ENCODE measurements at places on chromosomes 7 and 10. TPM values are rescaled to one million over a fixed set of nuclear protein-coding genes. Genes with fewer than 3 reads are reported as not detected.

The TRIM56 gene
- total RNA-seq, result 25.9 TPM

GRCh38 chr7:55335151-55335550 is 30.0 kb upstream of the LANCL2 start:
- no peak for DNase-seq
- no peak overlapping the region for H3K4me3 ChIP-seq
- no peaks in the 10 kb centered on the region for H3K36me3 ChIP-seq

The NPC1L1 gene
- total RNA-seq, result 0.15 TPM

- no peaks in the 10 kb centered on the region for H3K4me1 ChIP-seq
- DNase-seq, result no peak
- H3K4me3 ChIP-seq, result no peak overlapping the region
- no peaks in the 10 kb centered on the region for H3K27me3 ChIP-seq
- no peaks in the 10 kb centered on the region for H3K36me3 ChIP-seq
- H3K27ac ChIP-seq, result no peak overlapping the region
Observed at GRCh38 chr10:129330211-129330610, 136.8 kb upstream of the MGMT start.

DNA sequence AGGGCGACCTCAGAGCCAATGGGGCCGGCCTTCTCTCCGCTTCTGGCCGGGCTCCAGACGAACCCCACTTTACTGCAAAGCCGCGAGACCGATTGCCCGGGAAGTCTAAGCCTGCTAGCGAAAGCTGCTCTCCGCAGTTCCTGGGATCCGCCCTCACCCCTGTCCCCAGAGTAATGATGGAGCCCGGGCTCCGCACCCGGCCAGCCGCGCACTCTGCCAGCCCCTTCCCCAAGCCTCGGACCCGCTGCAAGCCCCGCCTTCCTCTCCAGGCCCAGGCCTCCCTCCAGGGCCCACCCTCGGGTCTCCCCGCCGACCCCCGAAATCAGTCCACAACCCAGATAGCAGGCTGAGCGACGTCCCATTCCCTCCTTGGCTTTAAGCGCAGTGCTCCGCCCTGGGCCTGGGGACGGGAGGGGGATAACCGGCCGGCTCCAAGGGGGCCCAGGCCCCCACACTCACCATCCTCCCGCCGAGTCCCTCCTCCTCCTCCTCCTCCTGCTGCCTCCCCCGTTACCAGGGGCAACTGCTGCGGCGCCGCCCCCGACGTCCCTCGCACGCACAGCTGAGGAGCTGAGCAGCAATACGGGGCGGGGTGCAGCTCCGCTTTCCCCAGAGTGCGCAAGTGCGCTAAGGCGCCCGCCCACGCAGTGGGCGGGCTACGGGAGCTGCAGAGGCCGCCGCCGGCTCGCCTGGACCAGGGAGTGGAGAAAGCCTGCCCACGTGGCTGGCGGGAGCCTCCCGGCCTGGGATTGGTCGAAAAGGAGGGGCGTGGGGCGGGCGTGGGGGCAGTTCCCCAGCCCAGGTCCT is at the start of gene ARL3:
ARL3 (minus strand) TSS at position 584 of the 807 bp plus-strand sequence; CDS start at position 462, 122 bp downstream.
- DNase-seq, result peak; percentile 98
- no peaks in the 10 kb centered on the region for H3K36me3 ChIP-seq
- peak within 1 kb of the TSS; percentile 95 for H3K4me3 ChIP-seq
- peak within 1 kb of the TSS; percentile 77 for H3K27ac ChIP-seq
- H3K4me1 ChIP-seq, result peaks cover 18% of the 10 kb centered on the region

DNA sequence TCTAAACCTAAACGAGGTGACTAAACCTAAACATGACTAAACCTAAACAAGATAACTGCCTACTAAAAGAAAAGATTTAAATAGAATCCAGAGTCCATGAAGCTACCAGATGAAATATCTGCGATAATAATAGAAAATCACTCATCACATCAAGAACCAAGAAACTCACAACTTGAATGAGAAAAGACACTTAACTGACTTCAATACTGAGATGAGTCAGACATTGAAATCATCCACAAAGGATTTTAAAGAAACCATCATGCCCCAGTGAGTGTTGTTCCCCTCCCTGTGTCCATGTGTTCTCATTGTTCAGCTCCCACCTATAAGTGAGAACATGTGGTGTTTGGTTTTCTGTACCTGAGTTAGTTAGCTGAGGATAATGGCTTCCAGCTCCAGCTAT is 416.0 kb downstream of the CALN1 start:
- no peaks in the 10 kb centered on the region for H3K36me3 ChIP-seq
- H3K27me3 ChIP-seq, result no peaks in the 10 kb centered on the region
- no peaks in the 10 kb centered on the region for H3K4me1 ChIP-seq
- H3K27ac ChIP-seq, result no peak overlapping the region

The TAS2R41 gene
- not detected for total RNA-seq

The OR2A7 gene
- total RNA-seq, result 8.1 TPM

The ANKRD16 gene
- 9.4 TPM for total RNA-seq

The ACSM6 gene
- not detected for total RNA-seq

DNA sequence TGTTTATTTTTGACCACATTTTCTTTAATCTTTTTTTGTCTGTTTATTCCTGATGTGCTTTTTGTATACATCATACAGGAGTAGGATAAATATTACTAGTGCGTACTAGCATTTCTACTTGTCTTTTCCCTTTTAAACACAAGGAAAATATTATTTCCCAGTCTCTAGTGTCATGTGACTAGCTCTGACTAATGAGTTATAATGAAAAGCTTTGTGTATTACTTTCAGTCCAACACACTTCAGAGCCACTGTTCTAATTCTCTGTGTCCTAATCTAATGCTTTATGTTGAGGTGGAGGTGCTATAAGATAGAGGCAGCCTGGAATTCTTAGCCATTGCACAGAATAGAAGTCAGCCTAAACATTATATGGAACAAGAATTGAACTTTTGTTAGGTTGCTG is 65.0 kb upstream of the RAB18 start:
- H3K27ac ChIP-seq, result no peak overlapping the region
- no peaks in the 10 kb centered on the region for H3K4me1 ChIP-seq

Data from HCT116 (cell line).